ENCODE measurements at places on chromosomes 5 and 9.
A peak's percentile ranks its signal among the peaks of the same experiment; 100 is the strongest.

GRCh38 chr9:118273048-118273447 lies 568.8 kb downstream of the TLR4 start:
- DNase-seq: no peak

DNA sequence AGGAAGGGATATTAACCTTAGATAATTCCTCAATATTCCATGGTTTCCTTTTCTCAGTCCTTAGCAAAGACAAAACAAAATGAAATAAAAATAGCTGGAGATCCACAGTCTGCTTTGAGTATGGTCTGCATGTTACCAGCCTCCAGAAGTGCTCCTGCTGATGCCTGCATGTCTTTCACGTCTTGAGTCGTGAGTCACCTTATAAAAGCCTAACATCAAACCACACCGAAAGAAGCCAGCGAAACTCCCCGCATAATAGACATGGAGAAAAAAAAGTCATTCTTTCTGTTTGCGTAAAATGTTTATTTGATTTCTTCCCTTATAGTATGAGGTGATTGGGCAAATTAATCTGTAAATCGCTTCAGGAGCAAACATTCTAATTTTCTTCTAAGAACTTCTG lies 380.5 kb downstream of the SLCO4C1 start:
- DNase-seq: no peak

DNA sequence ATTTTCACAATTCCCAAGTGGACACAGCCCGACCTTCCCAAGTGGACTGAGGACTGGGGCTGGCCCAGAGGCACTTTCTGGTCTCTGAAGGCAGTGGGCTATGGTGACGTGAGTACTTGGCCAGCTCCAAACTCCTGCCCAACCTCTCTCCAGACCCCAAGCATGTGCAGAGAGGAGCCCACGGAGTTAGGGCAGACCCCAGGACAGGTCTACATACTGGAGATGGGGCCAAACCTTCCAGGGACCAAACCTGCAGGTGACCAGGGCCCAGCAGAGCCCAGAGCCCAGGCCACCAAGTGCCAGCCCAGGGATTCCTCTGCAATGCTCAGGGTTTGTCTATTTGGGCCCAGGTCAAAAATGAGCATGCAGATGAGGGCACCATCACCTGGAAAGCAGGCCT lies 15.3 kb downstream of the BRD3 start:
- no peak for DNase-seq

- DNase-seq: peak; percentile 34
These were observed 15.5 kb upstream of the HSD17B3 start for GRCh38 chr9:96317335-96317980.

DNA sequence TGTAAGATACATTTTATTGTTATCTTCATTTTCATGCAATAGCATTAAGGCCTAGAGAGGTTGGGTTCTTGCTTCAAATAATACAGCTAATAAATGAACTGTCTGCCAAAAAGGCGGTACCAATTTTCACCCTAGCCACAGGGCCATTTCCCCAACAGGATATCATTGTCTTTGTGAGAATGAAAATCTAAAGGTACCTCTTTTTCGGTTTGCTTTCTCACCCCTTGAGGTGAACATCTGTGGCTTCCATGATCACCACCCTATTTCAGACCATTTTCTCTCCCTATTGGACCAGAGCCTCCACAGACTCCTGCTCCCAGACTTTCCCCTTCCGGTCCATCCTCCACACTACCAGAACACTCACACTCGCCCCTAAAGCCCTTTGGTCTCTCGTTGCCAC lies 60.2 kb downstream of the SFXN1 start:
- no peak for DNase-seq

GRCh38 chr5:65961633-65962032 lies 35.3 kb downstream of the ERBIN start:
- DNase-seq: no peak

- DNase-seq: no peak
These were observed 11.1 kb upstream of the ARAP3 start for GRCh38 chr5:141692919-141693725.
